ENCODE measurements at places on chromosomes 4 and X.

- no peak for DNase-seq
These were observed 1193.7 kb downstream of the RPA4 start for GRCh38 chrX:98077440-98077839.

- peak; percentile 12 for DNase-seq
These were observed 171.6 kb downstream of the PCDH10 start for GRCh38 chr4:133320576-133321170.

DNA sequence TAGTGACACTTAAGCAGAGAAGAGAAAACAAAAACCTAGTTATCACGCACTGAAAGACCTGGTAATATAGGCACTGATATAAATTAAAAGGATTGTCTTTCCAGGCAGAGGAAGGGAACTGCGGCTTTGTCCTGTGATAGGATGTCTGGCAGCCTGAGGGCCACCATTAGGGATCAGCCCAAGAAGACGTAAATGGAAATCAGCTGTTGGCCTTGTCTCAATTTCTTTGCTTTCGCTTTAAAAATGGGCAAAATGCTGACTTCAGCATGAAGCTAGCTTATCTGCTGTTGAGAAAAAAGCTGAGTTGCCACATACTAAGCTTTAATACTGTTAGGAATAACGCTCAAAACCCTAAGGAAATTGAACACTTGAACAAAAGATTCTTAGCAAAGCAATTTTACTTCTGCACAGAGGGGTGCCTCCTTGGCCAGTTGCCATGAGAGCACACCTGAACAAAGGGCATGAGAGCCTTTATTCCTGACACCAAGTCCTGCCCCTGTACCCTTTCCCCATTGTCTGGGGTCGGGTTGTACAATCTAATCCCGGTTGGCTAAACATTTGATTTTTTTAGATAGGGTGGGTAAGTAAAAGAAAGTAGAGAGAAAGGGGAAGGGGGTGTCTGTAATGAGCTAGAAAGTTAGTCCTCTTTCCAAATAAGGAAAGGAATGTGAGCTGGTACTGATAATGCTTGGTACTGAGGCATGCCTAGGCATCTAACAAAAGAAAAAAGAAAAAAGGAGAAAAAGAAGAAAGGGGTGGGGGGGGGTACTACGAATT, 85.1 kb upstream of the UCP1 start:
- peak; percentile 41 for DNase-seq

DNA sequence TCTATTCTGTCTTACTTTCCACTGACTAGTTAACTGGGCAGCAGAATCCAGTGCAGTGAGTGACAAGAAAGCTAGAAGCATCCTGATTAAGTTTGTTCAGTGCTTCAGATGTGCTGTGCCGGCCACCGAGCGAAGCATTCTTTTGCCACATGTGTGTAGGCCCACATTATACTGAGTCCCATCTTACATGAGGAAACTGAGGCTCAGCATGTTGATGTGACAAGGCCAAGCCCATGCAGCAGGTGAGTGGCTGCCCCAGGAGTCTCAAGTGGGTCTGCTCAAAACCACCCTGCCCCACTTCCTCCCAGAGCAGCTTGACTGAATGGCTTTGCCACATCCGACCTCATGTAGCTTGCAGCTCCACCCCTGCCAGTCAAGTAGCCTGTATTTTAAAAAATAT, 50.5 kb downstream of the RHOH start:
- DNase-seq = no peak

DNA sequence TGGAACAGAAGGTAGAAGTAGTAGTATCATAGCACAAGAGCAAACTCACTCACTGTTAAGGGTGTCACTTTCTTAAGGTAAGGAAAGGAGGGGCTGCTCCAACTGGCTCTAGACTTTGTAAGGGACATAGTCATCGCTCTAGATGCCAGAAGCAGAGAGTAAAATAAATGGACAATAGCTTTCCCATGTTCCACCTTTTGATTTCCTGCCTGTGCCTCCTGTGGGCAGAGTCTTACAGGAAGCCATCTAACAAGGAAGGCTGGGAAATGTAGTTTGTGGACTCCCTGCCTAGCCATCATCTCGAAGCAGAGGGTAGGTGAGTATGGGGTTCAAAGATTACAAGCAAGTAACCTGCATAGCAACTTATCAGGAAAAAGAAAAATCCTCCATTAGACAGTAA, 1.7 kb upstream of the METTL14 start:
- peak; percentile 15 for DNase-seq

GRCh38 chrX:87900320-87900908, 382.8 kb downstream of the KLHL4 start:
- no peak for DNase-seq

- DNase-seq = peak; percentile 83
These were observed 11.3 kb upstream of the BTC start for GRCh38 chr4:74805601-74806000.

DNA sequence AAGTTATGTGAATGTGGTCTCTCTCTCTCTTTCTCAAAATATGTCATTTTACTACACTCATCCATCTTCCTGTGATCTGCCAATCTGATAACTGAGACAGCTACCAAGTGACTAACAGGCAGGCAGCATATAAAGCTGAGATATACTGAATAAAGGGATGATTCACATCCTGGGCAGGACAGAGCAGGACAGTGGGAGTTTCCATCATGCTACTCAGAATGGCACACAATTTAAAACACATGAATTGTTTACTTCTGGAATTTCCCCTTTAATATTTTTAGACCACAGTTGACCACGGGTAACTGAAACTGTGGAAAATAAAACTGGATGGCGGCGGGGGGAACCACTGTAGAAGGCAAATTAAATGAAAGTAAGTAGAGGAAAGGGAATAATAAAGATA, 58.6 kb upstream of the DCTD start:
- peak; percentile 77 for DNase-seq

DNA sequence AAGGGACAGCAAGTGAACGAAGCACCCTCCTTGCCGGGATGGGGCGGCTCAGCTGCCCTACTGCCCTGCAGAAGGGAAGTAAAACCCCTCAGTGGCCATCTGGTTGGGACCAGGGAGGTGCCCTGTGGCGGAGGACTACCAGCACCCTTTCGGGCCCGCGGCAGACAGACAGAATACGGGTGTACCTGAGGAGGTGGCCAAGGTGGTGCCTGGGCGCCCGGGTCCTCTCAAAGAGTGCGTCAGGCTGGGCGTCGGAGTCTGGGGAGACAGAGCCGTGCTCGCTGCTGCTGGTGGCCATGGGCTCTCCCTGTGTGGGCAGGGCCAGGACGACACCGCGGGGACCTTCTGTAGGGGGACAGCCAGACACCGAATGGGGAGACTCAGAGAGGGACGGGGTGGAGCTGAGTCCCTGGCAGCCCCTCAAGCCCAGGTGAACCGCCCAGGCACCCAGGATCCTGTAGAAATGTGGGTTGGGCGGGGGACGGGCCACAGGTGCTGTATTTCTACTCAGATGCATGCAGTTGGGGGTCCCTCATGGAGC, 29.7 kb downstream of the PDHA1 start:
- DNase-seq = no peak

DNA sequence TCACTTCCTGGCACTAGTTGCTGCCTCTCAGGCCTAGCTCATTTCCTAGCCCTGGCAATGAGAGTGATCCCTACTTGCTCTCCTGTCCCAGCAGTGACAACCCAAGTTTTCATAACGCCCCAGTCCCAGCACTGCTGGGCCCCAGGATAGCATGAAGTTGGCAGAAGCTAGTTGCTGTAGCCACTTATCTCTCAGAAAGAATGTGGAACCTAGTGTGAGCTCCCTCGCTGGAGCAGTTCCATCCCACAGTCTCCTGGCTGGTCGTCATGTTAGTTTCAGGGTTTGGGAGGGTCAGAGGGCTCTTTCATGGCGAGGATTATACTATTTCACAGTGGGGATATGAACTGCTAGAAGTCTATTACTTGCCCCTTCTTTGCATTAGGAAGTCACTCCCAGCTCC, 5.1 kb downstream of the PF4 start:
- DNase-seq = no peak

DNA sequence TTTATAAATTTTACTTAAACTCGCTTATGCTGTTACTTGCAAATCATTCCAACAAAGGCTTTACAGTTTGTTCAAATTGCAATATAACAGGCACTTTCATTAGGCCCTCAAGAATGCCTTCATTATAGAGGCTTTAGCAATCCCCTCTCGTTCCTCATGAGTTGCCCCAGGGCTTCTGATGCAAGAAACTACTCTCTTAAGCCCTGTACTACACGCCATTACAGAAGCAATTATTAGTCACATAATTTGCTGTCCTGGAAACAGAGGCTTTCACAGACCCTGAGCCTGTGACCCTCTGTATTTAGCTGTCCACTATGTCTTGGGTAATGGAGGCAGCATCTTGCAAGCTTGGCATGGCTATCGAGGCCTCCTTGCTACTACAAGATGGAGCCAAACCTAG, 965.9 kb upstream of the DIAPH2 start:
- no peak for DNase-seq

DNA sequence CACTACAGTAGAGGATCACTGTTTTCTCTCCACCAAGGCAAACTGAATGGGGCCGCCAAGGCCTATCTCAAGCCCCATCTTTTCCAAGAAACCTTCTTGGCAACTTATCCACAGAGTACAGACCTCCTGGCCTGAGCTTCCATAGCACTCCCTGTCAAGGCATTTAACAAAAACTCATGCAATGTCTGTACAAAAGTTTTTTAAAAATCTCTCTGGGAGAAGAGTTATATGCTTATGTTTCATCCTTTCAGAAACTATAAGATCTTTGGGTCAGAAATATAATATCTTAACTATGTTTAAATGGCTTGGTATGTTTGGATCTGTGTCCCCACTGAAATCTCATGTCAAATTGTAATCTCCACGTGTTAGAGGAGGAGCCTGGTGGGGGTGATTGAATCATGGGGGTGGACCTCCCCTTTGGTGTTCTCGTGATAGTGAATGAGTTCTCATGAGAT, 13.6 kb downstream of the ADAMTS3 start:
- no peak for DNase-seq

DNA sequence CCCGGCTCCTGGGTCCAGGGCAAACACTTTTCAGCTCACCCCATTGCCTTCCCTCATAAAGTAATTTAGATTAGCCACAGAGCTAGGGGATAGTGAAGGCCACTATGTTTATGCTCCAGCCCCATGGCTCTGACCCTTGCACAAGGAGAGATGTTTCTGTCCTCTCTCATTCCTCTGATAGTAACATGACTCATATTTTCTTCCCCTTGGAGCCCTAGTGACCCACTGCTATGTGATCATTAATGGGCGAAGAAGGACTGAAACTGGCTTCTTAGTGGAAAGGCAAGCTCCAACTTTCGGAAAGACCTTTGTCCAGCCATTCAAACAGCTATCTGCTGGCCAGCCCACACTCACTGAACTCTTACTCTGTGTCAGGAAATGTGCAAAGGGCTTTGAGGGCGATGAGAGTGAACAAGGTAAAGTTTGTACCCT, 12.3 kb downstream of the CLDN2 start:
- DNase-seq = peak; percentile 56

- no peak for DNase-seq
These were observed 557.7 kb upstream of the SLIT2 start for GRCh38 chr4:19693936-19694570.

GRCh38 chr4:129668092-129668491, 572.1 kb downstream of the C4orf33 start:
- DNase-seq = no peak

DNA sequence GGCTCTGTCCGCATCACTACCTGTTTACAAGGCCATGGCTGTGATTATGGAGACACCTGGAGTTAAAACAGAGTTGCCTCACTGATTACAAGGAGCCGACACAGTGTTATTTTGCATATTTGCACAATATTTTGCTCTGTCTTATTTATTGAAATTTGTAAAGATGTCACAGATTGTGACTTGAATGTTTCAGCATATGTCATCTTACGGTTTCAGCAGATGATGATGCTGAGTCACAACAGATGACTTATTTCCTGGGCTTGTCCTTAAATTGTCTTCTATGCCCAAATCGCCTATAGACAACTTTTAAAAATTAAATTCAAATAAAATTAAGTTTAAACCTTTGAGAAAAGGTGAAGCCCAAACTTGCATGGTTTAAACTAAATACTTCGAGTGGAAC, 87.1 kb upstream of the INPP4B start:
- no peak for DNase-seq

Measured in fibroblast of mammary gland (primary cell).